ENCODE measurements at places on chromosomes 1 and 21.
A peak's percentile ranks its signal among the peaks of the same experiment; 100 is the strongest.

DNA sequence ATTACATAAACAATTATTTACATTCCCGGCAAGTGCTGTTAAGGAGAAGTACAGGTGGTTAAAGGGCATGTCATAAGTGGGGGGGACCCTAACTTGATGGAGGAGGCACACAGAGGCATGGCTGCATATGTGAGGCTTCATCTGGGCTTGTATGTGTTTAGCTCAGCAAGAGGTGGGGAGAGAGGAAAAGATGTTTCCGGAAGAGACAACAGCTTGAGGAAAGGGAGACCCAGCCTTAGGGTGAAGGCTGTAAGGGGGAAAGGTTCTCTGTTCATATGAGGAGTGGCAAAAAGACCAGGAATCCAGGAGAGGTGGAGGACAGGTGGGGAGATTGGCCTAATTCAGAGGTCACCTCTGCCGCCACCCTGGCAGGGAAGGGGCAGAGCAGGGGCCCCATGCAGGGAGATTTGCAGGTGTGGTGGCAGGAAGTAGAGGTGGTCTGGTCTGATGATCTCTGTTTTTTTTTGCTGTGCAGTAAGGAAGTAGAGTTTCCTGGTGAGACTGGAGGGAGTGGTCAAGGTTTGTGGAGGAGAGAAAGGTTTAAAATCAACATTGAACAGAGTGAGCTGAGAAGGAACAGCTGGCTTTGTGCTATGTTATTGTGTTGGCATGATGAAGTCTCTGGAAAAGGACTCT lies 9.0 kb downstream of the TRAF5 start:
- peak; percentile 60 for DNase-seq

GRCh38 chr1:63774617-63775417 lies 1.0 kb downstream of the ROR1 start:
- DNase-seq: peak; percentile 3

GRCh38 chr1:47330212-47330611 lies 3.4 kb upstream of the CMPK1 start:
- no peak for DNase-seq

- DNase-seq: no peak
Observed at GRCh38 chr21:38531039-38531541, 32.8 kb upstream of the ERG start.

GRCh38 chr1:224898937-224899336 lies 30.5 kb upstream of the DNAH14 start:
- DNase-seq: no peak

DNA sequence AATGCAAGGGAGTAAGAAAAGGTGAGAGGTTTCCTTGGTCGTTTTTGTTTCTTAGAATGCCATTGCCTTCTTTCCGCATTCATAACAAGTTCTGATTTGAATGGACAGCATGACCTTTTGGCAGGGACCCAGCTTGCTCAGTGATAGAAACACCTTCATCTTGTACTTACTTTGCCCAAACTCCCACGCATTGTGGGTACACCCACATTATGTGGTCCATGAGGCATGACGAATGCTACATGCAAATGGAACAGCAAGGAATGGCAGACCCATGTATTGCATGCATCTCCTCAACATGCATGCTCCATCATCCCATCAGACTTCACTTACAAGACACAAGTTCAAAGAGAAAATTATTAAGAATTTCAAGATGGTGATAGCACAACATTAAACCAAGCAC lies 102.8 kb downstream of the CDC7 start:
- no peak for DNase-seq

- no peak for DNase-seq
Observed at GRCh38 chr1:76583875-76584477, 283.3 kb upstream of the ST6GALNAC5 start.

- DNase-seq: no peak
Observed at GRCh38 chr21:18248171-18248570, 3.5 kb downstream of the CHODL start.

GRCh38 chr21:45736690-45737484 lies 93.4 kb downstream of the PCBP3 start:
- no peak for DNase-seq

DNA sequence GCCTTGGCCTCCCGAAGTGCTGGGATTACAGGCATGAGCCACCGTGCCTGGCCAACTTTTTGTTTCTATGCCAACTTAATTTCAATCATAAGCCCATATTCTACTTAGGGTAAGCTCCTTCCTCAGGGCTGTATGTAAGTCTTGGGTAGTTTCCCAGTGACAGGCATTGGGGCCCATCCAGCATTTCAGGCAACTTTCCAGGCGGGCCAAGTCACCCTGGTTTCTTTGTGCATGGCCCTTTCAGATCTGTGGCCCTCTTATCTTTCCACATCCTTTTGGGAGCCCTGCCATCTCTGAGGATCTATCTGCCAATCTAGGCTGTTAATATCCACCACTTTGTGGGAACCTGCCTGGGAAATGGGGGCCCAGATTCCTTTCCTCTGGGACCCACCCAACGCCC lies 58.7 kb downstream of the TNN start:
- no peak for DNase-seq

- no peak for DNase-seq
Observed at GRCh38 chr1:15212954-15213291, 34.1 kb upstream of the FHAD1 start.

- no peak for DNase-seq
Observed at GRCh38 chr1:236604905-236605806, 840 bp upstream of the HEATR1 start.

DNA sequence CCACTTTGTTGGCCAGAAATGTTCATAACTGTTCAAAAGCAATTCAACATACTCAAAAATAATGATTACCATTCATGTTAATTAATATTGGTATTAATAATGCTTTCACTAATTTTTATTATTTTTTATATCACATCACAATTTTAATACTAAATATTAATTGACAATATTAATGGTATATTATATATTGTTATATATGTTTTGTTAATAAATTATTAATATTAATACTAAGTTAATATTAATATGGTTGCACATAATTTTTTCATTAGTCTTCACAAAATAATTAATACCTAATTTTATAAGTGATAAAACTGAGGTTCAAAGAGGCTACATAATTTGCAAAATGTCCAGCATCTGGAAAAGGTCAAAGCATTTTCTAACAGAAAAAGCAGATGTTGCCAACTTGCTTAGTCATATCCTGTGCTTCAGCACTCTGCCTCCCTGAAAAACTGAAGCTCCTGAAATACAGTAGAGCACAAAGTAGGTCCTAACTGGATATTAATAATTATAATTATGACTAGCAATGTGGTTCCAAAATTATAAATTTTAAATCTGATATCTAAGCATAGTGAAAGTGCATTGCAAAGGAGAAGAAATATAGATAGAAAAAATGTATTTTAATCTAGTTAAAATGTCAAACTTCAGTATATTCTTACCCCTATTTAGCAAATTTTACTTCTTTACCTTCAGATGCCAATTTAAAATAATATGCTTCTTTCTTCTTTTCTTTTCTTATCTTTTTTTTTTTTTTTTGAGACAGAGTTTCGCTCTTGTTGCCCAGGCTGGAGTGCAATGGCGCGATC lies 123.2 kb upstream of the TNFSF4 start:
- DNase-seq: no peak

DNA sequence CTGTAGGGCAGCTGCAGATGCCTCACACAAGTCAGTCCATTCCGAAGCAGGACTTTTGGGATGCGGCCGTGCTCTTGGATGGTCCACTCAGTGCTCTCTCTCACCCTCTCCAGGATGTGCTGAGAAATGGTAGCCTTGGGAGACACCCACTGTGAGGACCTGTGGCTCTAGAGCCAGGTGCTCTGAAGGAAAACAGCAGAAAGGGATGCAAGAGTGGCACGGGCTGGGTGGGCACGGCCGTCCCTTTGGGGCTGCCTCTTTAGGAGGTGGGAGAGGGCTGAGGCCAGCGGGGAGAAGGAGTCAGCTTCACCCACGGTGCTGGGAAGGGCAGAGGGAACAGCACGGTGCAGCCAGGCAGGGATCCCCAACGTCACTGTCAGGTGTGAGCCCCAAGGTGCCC lies 106.1 kb downstream of the RIPK4 start:
- no peak for DNase-seq

GRCh38 chr1:167109125-167109524 lies 15.2 kb downstream of the STYXL2 start:
- DNase-seq: no peak

DNA sequence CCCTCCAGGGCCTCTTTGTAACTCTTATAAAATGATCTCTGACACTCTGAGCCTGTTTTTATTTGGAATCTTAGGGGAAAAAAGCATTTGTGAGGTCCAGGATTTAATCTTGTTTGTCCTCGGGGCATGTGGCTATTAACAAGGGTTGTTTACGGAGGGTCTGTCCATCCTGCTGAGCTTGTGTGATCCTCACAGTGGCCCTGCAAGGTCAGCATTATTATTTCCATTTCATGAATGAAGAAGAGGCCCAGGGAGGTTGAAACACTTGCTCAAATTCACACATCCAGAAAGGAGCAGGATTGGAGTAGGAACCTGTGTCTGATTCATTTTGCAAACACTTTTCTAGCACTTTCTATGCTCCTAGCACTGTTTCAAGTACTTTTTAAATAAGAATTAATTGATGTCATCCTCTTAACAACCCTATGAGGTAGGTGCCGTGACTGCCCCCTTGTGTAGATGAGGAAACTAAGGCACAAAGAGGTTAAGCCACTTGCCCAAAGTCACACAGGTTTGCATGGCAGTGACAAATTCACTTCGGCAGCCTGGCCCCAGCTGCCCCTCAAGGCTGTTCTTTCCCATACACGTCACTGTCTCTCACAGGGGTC lies 178.9 kb downstream of the MIS18A start:
- no peak for DNase-seq

- no peak for DNase-seq
Observed at GRCh38 chr1:50091068-50091467, 17.7 kb upstream of the ELAVL4 start.

- DNase-seq: no peak
Observed at GRCh38 chr1:34276606-34277005, 99.9 kb downstream of the C1orf94 start.

DNA sequence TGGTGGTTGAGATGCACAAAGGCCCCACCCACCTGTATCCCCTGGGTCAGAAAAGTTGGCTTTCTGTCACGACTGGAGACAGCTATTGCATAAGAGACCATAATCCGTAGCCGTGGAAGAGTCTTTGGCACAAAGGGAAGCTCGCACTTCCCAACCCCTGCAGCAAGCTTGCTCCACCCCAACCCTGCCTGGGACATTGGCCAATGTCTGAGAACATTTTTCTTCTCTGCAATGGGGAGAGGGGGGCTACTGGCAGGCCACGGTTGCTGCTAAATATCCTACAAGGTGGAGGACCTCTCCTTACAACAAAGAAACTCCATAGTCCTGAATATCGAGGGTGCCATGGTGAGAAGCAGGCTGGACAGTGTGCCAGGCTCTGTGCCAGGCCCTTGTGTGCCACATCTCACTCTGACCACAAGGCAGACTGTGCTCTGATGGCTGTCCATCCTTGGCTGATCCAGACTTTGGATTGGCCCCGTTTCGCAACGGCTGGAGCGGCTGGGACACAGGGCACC lies 104.1 kb downstream of the CSMD2 start:
- DNase-seq: no peak

DNA sequence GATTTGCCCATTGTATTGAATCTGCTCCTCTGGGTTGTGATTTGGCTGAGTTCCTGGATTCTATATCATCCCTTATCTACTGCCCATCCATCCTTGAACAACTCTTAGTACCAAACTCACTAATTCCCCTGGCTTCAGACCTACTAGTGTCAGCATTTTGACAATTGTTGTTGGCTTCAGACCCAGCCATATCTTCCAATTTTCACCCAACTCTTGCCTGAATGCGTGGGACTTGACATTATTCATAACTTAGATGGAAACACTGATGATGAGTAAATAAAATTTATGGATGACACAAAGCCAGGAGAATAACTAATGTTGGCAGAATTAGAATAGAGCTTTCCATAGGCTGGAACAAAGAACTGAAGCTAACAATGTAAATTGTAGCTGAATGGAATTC lies 27.3 kb upstream of the EDEM3 start:
- no peak for DNase-seq

DNA sequence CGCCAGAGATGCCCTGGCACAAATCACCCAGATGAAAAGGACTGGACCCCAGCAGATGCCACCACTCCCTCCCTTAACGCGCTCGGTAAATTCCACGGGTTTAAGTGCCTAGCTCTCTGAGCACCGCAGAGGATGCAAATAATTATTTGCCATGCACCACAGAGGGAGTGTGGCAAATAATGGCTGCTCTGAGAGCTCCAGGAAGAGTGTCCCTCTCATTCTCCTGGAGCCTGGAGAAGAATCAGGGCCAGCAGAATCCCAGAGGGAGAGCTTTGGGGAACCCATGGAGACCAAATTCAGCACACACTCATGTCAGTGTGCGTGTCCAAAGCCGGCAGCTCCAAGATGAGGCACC lies 667 bp downstream of the HHIPL2 start:
- no peak for DNase-seq

- no peak for DNase-seq
Observed at GRCh38 chr1:202376247-202376646, 27.7 kb downstream of the PPP1R12B start.

DNA sequence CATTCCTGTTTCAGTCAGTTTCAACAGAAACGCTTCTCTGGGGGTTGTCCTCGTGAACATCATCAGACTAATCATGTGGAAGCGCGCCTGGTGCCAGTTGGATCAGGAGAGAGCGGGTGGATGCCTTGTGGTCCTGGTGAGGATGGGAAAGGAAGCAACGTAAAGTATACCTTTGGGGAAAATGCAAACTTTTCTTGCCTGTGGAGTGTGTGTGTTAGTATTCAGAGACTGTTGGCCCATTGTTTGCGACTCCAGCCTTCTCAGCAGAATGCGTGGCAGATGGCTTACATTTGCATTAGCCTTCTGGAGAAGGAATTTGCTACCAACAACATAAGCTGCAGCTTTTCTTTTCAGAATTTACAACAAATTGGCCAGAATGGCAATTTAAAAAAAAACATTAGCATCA lies 173.9 kb downstream of the RWDD3 start:
- no peak for DNase-seq

- no peak for DNase-seq
Observed at GRCh38 chr1:3454811-3455618, 550 bp downstream of the ARHGEF16 start.

DNA sequence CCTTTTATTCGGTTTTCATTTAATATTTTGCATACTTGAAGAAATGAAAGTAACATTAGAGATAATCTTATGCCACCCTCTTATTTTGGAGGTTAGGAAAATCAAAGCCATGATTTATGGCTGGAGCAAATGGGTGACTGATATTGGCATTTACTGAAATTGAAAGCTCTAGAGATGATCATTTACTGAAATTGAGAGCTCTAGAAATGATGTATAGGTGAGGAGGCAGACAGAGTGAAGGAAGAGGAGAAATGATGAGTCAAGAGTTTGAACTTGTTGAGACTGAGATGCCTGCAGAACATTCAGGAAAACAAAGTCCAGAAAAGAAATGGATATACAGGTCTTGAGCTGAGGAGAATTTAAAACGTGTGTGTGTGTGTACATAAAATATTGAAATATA lies 217.6 kb downstream of the LTN1 start:
- DNase-seq: no peak

GRCh38 chr21:22900490-22900889 lies 1902.3 kb downstream of the NCAM2 start:
- no peak for DNase-seq

- DNase-seq: no peak
Observed at GRCh38 chr1:44111861-44112260, 6.8 kb upstream of the KLF17 start.

All from GM06990 (cell line).